ENCODE measurements at places on chromosomes 7 and 10.
A peak's percentile ranks its signal among the peaks of the same experiment; 100 is the strongest.

- peaks cover 19% of the 10 kb centered on the region for H3K4me1 ChIP-seq
- peak overlapping the region; percentile 38 for H3K27ac ChIP-seq
- no peak for DNase-seq
- H3K27me3 ChIP-seq = no peaks in the 10 kb centered on the region
- no peak overlapping the region for H3K4me3 ChIP-seq
Observed at GRCh38 chr10:22560913-22561239, 153.5 kb downstream of the PIP4K2A start.

- H3K4me3 ChIP-seq = no peak overlapping the region
- no peak for DNase-seq
- no peaks in the 10 kb centered on the region for H3K4me1 ChIP-seq
- no peak overlapping the region for H3K27ac ChIP-seq
- no peaks in the 10 kb centered on the region for H3K27me3 ChIP-seq
Observed at GRCh38 chr7:2537981-2538851, 17.1 kb downstream of the BRAT1 start.

DNA sequence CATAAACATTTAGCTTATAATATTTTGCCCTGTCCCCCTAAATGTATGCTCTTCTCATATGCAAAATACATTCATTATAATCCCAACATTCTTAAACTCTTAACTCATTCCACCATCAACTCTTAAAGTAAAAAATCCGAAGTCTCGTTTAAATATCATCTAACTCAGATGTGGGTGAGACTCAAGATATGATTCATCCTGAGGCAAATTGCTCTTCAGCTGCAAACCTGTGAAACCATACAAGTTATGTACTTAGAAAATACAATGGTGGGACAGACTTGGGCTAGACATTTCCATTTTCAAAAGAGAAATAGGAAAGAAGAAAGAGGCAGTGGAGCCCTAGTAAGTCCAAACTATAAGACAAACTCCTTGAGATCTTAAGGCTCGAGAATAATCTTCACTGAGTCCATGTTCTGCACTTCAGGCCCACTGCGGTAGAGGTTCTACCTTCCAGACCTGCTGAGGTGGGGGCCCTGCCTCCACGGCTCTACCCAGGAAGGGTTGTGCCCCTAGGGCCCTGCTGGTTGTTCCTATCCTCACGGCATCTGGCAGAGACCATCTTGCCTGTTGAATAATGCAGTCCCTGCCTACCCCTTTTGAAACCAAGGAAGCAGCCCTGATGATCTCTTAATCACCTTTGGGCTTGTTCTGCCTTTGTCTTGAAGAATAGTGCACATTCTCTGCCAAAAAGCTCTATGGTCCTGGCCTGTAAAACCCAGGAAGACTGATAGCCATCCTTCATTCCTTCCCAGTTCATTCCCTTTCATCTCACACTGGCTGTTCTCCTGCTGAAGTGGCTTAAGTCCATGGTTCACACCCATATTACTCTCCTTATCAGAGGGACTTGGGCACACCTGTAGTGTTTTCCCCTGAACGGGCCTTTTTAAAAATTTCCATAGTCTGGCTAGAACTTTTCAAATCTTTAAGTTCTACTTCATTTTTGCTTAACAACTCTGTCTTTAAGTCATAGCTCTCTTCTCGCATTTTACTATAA lies 37.3 kb downstream of the INPP5F start:
- H3K27me3 ChIP-seq = no peaks in the 10 kb centered on the region
- peaks cover 24% of the 10 kb centered on the region for H3K4me1 ChIP-seq
- peaks cover 21% of the 10 kb centered on the region for H3K36me3 ChIP-seq
- DNase-seq = no peak
- H3K4me3 ChIP-seq = no peak overlapping the region

DNA sequence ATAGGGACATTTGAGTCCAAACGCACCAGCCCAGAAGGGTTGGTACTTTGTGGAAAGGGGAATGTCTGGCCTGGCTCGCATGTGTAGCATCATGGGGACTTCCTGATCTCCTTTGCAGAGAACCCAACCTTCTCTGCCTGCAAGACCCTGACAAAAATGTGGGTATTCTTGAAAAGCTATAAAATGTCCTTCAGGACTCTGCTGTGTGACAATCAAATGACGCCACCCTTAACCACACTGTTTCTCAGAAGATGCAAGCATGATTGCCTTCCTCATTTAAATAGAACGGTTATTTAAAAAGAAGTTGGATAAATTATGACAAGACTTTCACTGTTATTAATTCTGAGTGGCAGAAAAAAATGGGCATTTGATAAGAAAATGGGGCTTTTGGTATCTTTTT lies 15.1 kb upstream of the GPR15LG start:
- no peak overlapping the region for H3K4me3 ChIP-seq
- H3K27ac ChIP-seq = no peak overlapping the region
- H3K4me1 ChIP-seq = peaks cover 41% of the 10 kb centered on the region
- H3K36me3 ChIP-seq = peaks cover 34% of the 10 kb centered on the region
- no peak for DNase-seq

GRCh38 chr10:75999515-76000209 lies 568.2 kb downstream of the LRMDA start:
- no peak overlapping the region for H3K4me3 ChIP-seq
- no peak for DNase-seq
- H3K36me3 ChIP-seq = no peaks in the 10 kb centered on the region
- H3K27ac ChIP-seq = no peak overlapping the region
- no peaks in the 10 kb centered on the region for H3K27me3 ChIP-seq

- DNase-seq = no peak
- peak overlapping the region; percentile 30 for H3K27ac ChIP-seq
- no peaks in the 10 kb centered on the region for H3K27me3 ChIP-seq
- peaks cover 12% of the 10 kb centered on the region for H3K4me1 ChIP-seq
Observed at GRCh38 chr7:80216996-80217842, 82.6 kb downstream of the GNAI1 start.

DNA sequence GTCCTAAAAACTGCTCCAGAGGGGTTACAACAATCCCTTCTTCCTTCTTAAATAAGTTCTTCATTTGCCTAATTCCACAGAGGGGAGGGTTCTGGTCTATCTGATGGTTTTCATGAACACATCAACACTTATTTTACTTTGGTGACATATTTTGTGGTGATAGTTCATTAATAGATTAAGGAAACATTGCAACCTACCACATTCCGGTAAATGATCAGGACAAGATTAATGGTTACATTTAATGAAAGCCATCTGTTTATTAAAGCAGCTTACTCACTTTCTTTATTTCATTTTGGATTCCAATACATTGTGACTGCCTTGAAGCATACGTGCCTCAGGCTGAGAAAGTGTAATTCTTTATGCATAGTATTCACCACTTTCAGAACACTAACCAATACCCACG lies 101.0 kb downstream of the SKIDA1 start:
- no peaks in the 10 kb centered on the region for H3K27me3 ChIP-seq
- H3K4me1 ChIP-seq = no peaks in the 10 kb centered on the region
- H3K36me3 ChIP-seq = no peaks in the 10 kb centered on the region
- no peak overlapping the region for H3K27ac ChIP-seq
- H3K4me3 ChIP-seq = no peak overlapping the region
- no peak for DNase-seq

DNA sequence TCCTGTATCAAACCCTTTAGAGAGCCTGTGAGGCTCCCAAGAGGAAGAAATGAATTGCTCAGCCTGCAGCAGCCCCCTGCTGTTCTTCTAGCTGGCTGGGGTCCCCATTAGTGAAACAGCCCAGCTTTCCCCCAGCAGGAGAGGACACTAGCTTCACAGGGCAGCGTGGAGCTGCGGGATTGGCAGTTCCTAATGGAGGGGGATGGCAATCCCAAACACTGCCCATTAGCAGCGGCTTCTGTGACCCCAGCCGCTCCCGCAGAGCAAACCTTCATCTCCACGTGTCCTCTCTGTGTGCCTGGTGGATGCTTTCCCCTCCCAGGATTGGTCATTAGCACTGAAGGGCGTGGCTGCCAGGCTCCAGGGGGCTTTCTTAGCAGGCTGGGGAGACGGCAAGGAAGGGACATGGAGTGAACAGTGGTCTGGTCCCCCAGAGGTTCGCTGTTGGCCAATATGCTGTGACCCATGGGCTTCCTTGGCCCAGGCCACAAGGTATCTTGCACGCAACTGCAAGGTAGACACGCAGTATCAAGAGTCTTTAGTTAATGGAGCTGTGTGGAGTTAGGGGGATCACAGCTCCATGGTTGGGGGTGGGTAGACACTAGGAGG lies 322.5 kb upstream of the ZMIZ1 start:
- no peak overlapping the region for H3K4me3 ChIP-seq
- H3K4me1 ChIP-seq = peaks cover 17% of the 10 kb centered on the region
- no peaks in the 10 kb centered on the region for H3K27me3 ChIP-seq

DNA sequence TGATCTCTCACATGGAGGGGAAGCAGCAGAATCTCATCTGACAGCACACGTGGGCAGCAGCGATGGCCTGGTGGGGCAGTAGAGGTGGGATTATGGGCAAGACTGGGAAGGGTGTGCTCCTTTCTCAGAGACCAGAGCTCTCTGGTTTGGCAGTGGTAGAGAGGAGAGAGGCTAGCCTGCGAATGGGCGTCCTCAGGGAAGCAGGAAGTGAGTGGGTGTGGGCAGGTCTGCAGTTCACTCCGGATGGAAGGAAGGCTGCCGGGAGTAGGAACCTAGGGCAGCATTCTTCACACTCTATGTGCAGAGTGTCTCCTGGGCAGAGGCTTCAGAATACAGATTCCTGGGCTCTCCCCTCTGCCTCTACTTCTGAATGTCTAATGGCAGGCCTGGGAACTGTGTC lies 162.8 kb upstream of the BMPER start:
- no peak for DNase-seq
- H3K36me3 ChIP-seq = no peaks in the 10 kb centered on the region
- no peaks in the 10 kb centered on the region for H3K27me3 ChIP-seq

GRCh38 chr7:64614812-64615211 lies 51.1 kb upstream of the ZNF107 start:
- H3K4me1 ChIP-seq = peaks cover 1% of the 10 kb centered on the region
- no peak for DNase-seq
- no peak overlapping the region for H3K27ac ChIP-seq
- no peaks in the 10 kb centered on the region for H3K27me3 ChIP-seq
- no peak overlapping the region for H3K4me3 ChIP-seq

GRCh38 chr7:45650404-45651394 lies 76.5 kb downstream of the ADCY1 start:
- H3K36me3 ChIP-seq = no peaks in the 10 kb centered on the region
- H3K4me1 ChIP-seq = no peaks in the 10 kb centered on the region
- H3K27ac ChIP-seq = no peak overlapping the region
- no peak for DNase-seq
- H3K4me3 ChIP-seq = no peak overlapping the region

- H3K27me3 ChIP-seq = peaks cover 81% of the 10 kb centered on the region
- H3K4me1 ChIP-seq = peaks cover 21% of the 10 kb centered on the region
- H3K27ac ChIP-seq = no peak overlapping the region
Observed at GRCh38 chr7:157684909-157685429, 348.2 kb downstream of the DNAJB6 start.

- no peak for DNase-seq
- no peak overlapping the region for H3K27ac ChIP-seq
- peaks cover 58% of the 10 kb centered on the region for H3K27me3 ChIP-seq
- H3K4me3 ChIP-seq = no peak overlapping the region
Observed at GRCh38 chr10:13885238-13885990, 298.6 kb downstream of the PRPF18 start.

DNA sequence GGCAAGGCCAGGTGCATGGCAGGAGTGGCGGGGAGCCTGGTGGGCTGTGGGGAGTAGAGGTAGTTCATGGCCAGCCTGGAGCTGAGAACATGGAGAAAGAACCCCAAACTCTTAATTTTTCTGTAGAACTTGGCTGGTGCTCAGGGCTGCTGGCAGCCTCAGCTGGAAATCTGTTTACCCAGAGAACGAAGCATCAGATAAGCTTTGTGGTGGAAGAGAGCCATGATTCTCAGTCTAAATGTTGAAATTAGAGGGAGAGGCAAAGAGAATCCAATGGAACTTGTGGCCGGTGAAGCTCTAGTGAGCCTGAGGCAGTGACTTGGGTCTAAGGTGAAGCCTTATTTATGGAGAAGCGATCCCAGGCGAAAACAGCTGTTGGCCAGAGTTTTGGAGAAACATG lies 126.4 kb downstream of the CCDC3 start:
- DNase-seq = no peak
- no peak overlapping the region for H3K4me3 ChIP-seq
- no peak overlapping the region for H3K27ac ChIP-seq
- H3K27me3 ChIP-seq = peaks cover 25% of the 10 kb centered on the region
- no peaks in the 10 kb centered on the region for H3K36me3 ChIP-seq

- H3K36me3 ChIP-seq = peaks cover 42% of the 10 kb centered on the region
- no peak overlapping the region for H3K27ac ChIP-seq
- no peak for DNase-seq
- peaks cover 8% of the 10 kb centered on the region for H3K4me1 ChIP-seq
- no peaks in the 10 kb centered on the region for H3K27me3 ChIP-seq
- no peak overlapping the region for H3K4me3 ChIP-seq
Observed at GRCh38 chr10:50367732-50368131, 116.4 kb upstream of the ASAH2 start.

- H3K36me3 ChIP-seq = no peaks in the 10 kb centered on the region
- H3K4me1 ChIP-seq = peaks cover 11% of the 10 kb centered on the region
- peak overlapping the region; percentile 59 for H3K27ac ChIP-seq
Observed at GRCh38 chr10:29949411-29950011, 109.9 kb downstream of the JCAD start.

DNA sequence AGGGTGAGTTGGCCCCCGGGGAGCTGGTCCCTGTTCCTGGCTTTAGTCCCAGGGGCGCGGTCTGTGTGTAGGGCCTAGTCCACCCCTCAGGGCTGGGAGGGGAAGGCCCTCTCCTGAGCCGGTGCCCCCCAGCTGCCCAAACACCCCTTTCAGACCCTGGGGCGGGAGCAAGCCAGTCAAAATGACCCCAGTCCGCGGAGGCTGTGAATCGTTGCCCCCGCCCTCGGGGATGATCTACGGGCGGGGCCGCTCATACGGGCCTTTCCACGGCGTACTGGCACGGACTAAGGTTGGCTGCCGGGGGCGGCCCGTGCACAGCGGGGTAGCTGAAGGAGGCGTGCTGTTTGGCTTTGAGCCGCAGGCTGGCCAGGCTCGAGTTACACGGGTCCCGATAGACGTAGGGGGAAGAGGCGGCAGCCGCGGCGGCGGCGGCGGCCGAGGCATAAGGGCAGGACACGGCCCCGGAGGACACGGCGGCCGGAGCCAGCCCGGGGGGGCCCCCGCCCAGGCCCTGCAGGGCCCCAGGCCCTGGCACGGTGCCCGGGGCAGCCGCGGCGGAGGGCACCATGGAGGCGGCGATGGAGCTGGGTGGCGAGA lies 4.3 kb downstream of the ELOVL3 start:
- peaks cover 30% of the 10 kb centered on the region for H3K4me1 ChIP-seq
- peak; percentile 65 for DNase-seq
- no peak overlapping the region for H3K27ac ChIP-seq

All from activated T-cell treated with anti-CD3 and anti-CD28 coated beads, Interleukin-2, amount 50 U/mL, for 24 hours (primary cell).